ENCODE measurements at places on chromosomes 3 and 15. TPM values are rescaled to one million over a fixed set of nuclear protein-coding genes. Genes with fewer than 3 reads are reported as not detected.

Gene LRRC28
- 23.9 TPM for total RNA-seq

Gene OTOL1
- total RNA-seq, result not detected

Gene LRTM1
- total RNA-seq, result not detected

Gene ATXN7
- 5.4 TPM for total RNA-seq

Gene MYRIP
- total RNA-seq, result not detected

Gene EPHB3
- total RNA-seq, result 0.89 TPM

Gene PLSCR2
- not detected for total RNA-seq

Gene DNAH12
- not detected for total RNA-seq

Gene GOLGA8G
- not detected for total RNA-seq

Gene NPRL2
- 25.1 TPM for total RNA-seq

All from bronchus fibroblast of lung (primary cell).